COLO829 (cell line): ENCODE measurements at places on chromosomes 7 and 10.

DNA sequence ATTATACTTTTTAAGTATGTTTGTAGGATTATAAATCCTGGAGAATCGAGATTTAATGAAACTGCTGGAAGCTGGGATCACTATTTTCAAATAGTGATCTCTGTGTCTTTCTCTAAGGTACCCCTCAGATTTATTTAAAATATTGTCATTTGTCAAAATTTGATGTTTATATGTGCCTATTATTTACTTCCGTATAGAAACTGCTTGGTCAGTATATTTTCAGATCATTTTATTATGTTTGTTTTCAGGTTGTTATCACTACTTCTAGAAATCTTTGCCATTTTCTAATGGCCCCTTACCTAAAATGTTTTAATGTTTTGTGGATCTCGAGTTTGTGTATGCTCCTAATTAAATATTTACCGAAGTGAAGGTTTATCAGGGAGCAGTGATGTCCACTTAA lies 183.7 kb downstream of the SND1 start:
- no peak for DNase-seq

DNA sequence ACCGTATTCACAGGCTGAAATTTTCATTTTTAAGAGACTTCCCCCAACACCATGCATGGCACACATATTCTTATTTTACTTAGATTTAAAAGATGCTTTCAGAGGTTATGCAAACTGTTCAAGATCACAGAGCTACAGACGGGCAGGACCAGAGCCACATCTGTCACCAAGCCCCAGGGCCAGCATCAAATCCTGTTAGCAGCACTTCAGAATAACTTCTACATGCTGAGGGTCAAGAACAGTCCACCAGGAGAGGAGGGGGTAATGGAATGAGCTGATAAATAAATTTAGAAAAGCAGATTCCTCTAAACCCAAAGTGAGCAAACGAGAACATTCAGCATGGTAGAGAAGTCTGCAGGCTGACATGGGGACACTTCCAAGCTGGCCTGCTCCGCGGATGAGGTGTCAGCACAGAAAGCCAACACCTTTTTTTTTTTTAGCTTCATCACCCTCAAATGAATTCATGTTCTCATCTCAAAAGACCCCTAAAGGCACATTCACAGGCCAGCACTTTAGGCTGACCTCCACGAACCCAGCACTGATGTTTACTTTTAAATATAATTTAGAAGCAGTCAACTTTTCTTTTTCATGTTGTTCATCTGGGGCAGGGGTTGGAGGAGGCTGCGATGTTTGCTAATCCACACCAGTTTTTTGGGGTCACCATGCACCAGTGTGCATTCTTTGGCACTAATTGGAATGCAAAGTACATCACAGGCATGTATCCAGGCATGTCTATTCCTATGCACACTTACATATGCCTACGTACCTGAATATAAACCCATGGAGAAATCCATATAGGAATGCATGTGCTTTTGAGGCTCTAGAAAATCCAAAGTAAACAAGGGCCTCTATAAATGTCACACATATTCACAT lies 249.0 kb downstream of the TNS3 start:
- no peak for DNase-seq

DNA sequence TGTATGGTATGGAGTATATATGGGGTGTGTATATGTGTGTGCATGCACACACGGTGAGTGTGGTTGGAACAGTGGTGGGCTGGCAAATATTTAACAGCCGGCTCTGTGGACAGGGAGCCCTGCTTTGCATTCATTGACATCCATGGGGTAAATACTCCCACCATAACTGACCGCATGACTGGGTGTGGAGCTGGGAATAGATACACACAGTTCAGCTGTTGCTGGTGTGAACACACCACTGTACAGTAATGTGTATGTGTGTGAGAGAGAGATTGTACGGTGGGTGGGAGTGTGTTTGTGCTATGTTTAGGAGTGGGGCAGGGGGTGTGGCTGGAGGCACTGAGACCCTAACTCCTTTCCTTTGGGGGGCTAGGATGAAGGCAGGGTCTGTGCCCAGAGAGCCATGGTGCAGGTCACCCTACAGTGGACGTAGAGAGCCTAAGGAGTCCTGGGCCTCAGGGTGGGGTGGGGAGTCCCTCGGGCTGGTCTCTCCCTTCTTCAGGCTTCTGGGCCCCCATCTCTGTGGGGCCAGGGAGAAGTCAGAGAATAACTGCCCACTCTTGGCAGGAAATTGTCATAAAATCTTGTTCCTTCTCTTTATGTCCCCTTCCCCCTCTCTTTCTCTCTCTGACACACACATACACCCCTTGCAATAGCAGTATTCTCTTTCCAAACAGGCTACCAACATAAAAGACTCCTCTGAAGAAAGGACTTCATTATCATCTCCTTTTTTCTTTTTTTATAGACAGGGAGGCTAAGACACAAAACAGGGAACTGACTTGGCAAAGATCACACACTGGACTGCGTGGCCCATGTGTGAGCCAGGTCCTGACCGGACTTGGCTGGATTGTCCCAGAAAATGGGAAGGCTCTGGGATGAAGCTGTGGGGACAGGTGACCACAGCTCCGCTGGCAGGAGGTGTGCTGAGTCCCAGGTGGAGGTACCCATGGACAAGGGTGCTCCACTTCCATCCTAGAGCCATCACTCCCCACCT lies 3.2 kb downstream of the SFRP5 start:
- no peak for DNase-seq

GRCh38 chr7:89837515-89837914 lies 316.8 kb upstream of the STEAP1 start:
- peak; percentile 11 for DNase-seq

GRCh38 chr10:58158806-58159205 lies 108.9 kb downstream of the IPMK start:
- DNase-seq: no peak

DNA sequence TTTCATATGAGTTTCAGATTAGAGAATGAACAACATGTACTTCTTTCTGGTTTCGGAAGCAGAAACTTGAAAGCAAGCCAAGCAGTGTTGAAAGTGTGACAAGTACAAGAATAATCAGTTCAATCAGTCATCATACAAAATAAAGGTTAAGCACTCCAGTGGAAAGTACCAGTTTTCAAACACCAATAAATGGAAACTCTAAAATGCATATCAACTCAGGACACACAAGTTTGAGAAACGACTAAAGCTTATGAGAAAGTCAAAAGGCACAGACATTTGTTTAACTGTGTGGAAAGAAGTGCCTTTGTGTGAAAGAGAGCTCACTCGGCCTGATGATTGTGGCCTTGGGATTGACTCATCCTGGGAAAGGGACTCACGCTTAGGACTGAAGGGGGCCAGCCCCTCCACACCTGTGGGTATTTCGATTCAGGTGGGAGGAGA lies 60.6 kb upstream of the AKR1C1 start:
- DNase-seq: no peak

DNA sequence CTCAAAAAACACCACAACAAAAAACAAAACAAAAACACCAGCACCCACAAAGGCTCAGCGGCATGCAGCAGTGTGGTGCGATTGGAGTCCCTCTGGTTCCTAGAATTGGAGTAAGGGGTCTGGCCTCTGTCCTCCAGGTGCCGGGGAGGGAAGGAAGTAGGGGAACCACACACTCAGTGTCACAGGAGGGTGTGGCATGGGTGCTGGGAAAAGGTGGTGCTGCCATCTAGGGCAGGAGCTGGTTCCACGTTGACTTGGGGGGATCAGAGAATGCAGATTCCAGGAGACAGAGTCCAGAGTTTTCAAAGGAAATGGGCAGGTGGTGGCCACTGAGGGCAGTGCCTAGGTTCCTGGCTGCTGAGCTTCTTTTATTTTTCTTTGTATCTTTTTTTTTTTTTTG lies 19.8 kb upstream of the WIPI2 start:
- DNase-seq: no peak

GRCh38 chr10:133422223-133422806 lies 2.1 kb downstream of the SPRN start:
- no peak for DNase-seq

DNA sequence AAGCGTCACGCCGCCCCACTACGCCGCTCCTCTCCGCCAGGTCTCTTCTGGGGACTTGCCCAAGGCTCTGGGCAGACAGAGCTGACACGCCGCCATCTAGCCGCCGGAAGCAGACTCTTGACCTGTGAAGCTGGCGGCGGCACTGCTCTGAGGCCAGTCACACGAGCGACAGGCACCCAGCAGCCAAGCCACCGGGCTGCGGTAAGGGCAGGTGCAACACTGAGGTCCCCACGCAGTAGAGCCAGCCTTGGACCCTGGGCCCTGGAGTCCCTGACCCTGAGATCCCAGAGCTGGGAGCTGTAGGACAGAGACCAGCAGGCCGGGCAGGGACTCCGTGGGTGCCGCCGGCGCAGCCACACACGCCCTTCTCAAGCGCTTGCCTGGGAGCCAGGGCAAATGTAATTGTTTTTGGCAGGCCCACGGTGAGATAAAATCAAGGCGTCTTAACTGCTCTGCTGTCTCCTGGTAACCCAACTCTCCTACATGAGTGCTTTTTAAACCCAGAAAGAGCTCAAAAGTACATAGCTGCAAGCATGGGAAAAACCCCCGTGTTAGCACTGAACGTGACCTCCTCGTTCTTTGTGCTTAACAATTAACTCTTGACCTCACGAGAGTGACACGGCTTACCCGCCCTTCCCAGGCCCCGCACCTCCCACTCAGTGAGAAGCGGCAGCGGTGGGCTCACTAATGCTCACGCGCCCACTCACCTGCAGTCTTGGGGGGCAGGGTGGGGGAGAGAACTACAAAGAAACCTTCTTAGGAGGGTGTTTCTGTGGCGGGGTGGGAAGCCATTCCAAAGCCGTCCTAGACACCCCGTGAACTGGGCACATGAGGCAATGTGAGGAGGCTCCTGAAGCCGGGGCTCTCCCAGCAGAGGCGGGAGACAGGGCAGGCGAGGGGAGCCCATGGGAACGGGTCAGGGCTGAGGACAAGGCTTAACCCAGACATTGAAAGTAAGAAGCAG lies 8.5 kb downstream of the GPER1 start:
- DNase-seq: no peak

DNA sequence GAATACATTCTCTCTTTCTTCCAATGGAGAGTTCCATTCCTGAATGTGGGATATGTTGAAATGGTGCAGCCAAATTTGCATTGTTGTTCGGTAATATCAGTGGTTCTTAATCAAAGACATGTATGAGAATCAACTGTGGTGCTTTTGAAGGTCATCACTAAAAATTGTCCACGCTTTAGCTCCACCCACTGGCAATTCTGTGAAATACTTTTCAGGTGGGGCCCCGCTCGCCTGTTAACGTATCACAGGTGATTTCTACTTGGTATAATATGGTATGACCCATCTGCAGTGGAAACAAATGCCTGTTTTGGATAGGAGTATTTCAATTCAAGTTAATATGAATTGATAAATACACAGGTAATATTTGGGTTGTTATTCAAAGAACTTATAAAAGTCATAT lies 178.4 kb downstream of the NSUN6 start:
- peak; percentile 6 for DNase-seq

- no peak for DNase-seq
These were observed 62.8 kb downstream of the GSAP start for GRCh38 chr7:77353407-77353721.

- no peak for DNase-seq
These were observed 70.4 kb downstream of the ST8SIA6 start for GRCh38 chr10:17383801-17384555.

DNA sequence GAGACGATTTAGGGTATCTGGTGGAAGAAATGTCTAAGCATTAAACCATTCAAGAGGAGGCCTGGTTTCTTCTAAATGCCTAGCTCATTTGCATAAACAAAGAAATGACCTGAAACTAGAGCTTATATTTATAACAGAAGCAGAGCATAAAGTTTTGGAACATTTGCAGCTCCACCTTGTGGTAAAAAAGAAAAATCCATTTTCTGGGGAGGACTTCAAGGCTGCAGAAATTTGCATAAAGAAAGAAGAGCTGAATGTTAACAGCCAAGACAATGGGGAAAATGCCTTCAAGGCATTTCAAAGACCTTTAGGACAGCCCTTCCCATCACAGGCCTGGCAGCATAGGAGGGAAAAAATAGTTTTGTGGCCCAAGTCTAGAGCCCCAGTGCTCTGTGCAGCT lies 362.0 kb downstream of the ZNF248 start:
- no peak for DNase-seq

- peak; percentile 27 for DNase-seq
These were observed 37.4 kb downstream of the DNAJC9 start for GRCh38 chr10:73209705-73210104.

DNA sequence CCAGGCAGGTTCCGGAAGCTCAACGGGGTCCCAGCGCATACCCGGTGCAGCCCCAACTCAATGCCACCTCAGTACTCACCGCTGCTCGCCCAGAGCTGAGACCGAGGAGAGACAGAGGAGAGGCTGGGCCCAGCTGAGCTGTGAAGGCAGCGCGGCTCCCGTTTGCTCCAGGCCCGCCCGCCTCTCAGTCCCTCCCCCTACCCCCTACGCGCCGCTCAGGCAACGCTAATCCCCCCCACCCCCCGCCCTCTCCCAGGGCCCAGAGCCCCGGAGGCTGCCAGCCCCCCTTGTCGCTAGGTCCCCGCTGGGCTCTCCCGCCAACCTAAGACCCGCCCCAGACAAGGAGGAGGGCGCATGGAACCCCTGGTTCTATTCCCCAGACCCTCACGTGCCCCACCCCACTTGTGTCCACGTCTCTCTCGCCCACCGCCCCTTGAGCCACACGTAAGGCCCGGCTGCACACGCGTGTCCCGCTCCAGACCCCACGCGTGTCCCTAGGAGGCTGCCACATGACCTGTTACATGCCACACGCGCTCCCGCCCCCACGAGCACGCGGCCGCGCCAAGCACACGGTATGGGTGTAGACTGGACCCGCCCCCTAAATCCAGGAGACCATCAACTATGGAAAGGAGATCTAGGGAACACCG lies at the start of gene PSD:
TSS of gene PSD (minus strand) at position 164 of the 647 bp plus-strand sequence. CDS start 1,747 bp downstream, outside the sequence.
- no peak for DNase-seq

- no peak for DNase-seq
These were observed 101.8 kb downstream of the FAS start for GRCh38 chr10:89092439-89092838.

GRCh38 chr7:100469227-100470044 lies 5.4 kb upstream of the SPACDR start:
- DNase-seq: peak; percentile 82

DNA sequence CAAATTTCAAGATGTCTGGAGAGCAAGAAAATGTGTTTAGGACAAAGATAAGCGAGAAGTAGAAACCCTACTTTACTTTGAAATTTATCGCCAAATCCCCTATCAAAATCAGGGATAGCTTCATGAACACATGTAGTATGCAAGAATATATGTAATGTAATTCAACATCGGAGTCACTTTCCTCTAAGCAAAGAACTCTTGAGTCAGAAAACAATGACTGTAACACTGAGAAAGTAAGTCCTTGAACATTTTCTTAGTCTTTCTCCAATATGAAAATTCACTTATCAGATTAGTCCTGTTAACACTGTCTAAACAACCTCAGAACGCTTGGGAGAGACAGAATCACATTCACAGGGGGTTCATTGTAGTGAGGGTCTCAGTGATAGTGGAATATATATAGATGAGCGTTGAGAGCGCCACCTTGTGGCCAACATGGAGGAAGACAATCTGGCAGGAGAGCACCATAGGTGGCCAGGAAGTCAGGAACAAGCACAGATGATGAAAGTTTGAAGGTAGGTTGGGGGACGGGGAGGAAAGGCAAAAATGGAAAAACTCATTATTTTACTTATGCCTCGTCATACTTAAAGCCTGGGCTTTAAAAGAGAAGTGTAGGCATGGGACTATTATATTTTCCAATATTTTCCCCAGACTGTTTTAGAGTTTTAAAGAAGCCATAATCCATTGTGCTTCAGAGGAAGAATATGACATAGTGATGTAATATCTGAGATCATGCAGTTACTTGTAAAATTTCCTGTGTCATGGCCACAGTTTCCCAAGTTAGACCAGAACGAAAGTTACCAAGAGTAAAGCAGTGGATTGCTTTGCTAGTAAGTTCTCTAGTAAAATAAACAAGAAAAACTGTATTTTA lies 115.5 kb upstream of the GNAI1 start:
- DNase-seq: peak; percentile 74

GRCh38 chr7:47940088-47941013 lies 7.9 kb downstream of the PKD1L1 start:
- DNase-seq: no peak
